ENCODE measurements at places on chromosomes 4 and X.

DNA sequence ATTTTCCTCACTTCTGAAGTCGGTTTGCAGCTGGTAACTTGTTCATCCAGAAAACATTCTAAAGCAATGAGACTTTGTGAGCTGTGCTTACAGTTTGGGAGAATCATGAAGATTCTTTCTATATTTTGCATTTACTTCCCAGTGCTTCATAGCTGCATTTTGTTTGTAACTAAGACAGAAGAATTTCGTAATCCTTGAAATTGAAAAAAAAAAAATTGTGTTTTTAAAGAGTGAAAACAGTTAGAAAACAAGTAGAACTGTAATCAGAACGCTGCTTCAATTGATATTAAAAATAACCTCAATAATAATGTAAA lies 392.4 kb downstream of the UNC5C start:
- DNase-seq = no peak

DNA sequence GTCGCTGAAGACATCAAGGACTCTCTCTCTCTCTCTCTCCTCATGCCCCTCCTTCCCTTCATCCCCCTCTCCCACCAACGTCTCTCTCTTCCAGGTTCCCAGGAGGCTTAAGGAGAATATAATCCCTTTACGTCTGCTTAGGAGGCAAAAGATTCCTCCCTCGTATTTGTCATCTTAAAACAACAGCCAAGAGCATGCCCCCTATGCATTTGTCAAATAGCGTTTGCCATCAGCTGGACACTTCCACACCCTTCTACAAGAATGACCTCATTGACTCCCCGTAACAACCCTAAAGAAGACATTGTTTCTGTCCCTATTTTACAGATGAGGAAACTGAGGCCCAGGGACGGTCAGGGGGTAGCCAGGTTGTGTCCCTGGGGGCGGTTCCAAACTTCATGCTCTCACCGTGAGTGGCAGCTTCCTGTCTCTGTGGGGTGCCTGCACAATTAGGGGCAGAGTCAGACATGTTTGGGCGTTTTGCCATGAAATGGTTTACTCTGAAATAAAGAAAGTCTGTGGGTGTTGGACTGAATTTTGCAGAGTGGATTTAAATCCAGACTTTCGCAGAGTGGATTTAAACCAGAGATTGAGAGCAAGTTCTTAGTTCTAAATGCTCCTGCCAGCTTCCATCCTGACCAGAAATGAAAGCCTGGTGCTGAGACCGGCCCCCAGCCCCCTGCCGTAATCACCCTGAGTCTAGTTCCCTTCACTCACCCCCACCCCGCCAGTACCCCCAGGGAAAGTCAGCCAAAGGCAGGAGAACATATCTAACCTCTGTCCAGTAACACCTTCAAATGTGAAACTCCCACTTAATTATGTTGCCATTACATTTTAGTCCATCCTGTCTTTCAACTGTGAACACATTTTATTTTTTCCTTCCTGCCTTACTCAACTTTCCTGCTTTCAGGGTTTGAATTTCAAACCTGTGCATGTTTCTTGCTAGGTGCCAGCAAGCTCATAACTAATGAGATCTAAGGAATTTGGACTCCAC lies 44.3 kb upstream of the TBL1X start:
- DNase-seq = peak; percentile 1

DNA sequence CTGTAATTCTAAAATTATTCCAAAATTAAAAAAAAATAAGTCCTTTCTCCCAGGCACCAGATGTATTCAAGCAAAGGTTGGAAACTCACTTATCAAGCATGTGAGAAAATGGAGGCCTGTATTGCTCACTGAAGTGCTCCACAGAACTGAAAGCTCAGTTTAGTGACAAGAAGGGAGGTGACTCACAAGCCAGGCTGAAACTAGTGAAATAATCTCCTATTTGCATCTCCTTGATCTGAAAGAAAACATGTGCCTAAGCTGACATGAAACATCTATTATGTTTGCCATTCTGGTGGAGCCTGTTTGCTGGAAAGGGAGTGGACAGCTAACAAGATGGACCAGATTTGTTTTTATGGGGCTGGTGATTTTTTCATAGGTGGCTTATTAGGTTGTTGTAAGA lies 54.0 kb upstream of the AMELX start:
- no peak for DNase-seq

DNA sequence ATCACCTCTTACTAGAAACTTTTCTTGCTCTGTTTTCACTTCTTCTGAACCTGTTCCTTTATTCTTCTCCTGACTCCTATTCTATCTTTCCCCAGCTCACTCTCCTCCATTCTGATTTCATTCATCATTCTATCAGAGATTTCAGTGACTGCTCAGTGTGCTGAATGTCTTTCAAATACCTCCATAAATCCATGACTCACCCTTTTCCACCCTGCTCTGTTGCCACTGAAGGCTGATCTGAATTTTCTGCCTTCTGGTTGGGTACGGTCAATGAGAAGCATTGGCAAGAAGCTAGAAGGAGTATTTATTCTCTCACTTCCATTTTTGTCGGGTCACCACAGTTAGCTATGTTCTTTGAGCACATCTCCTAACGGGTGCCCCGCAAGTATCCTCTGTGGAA lies 265.9 kb downstream of the CBLL2 start:
- no peak for DNase-seq

DNA sequence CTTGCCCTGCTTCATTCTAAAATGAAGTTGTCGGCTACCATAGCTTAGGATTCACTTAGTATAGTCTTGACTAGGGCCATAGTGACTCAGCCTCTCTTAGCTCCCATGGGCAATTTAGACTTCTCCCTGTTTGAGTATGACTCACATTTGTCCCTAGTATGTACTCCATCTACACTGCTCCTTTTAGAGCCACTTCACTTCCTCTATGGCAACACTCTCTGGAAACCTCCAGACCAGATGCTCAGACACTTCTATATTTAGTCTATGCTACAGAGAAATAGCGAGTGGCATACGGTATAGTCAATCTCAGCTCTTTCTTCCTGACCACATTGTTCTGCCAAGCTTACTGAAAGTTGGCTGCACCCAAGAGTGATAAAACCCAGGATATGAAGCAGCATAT lies 11.2 kb downstream of the MEPE start:
- DNase-seq = peak; percentile 52

DNA sequence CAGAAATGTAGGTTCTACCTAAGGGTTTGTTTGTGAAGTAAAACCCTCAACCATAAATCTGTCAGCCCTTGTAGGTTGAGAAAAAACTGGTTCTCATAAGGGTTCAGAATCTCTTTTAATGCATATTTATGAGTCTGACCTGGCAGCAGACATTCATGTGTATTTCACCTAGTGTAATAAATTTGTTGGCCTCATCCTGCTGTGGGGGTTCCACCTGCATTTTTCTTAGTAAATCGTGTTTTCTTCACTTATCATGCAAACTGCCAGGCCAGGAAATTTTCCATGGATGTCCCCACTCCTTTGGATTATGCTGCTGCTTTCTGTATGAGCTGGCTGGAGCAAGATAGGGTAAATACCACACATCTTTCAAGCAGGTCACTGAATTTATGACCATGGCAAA lies 42.4 kb downstream of the KLHL13 start:
- DNase-seq = no peak

GRCh38 chr4:77917075-77917474 lies 54.4 kb downstream of the MRPL1 start:
- no peak for DNase-seq

GRCh38 chrX:132435222-132435621 lies 53.6 kb downstream of the MBNL3 start:
- DNase-seq = no peak

DNA sequence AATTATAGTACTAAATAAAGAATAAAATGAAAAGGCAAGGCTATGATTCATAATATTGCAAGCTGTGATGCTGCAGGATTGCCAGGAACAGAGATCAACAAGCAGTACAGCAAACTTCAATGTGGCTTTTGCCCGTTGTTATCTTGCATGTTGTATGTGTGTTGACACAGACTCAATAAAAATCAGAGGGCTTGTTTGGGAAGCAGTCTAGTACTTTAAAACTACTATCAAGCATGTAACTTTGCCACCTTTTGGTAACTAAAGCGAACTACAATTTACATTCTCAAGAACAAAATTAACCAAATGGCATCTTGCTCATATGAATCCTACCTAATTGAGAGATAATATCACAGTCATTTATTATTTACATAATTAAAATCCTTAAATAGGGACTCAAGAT lies 79.8 kb upstream of the GPM6A start:
- DNase-seq = no peak

DNA sequence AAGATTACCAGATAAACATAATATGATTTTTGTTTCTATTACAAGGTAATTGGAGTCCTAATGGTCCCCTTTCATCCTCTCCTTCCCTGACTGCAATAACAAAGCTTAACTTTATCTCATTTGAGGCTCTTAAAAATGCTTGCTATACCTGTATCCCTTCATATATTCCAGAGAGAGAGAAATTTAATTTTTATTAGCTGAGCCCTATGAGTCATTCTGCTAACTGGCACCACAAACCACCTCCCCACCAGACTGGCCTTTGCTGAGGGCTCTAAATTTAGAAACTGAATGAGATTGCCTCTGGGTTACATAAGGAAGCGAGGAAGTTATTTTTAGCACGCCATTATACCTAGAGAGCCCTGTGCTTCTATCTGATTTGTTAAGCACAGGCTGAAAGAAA lies 27.4 kb downstream of the CBLL2 start:
- peak; percentile 44 for DNase-seq

DNA sequence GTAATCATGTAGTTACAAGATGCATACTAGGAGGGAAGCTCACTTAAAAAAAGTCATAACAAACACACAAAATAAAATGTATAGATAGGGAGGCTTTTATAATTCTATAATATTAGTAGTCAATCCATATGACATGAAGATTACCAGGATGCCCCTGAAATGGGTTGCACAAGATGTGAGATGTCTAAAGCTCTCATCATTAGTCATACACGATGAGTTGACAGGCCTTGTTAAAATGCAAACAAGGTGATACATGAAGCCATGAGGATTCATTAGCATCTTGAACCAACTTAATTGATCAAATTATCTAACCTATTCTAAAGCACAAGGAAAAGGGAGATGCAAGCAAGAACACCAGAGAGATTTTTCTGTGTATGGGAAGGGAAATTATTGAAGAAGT lies 470.2 kb downstream of the IQCM start:
- DNase-seq = no peak

GRCh38 chr4:145266881-145267280 lies 86.5 kb upstream of the OTUD4 start:
- DNase-seq = no peak

GRCh38 chr4:113824396-113824795 lies 62.9 kb upstream of the CAMK2D start:
- no peak for DNase-seq

GRCh38 chr4:143230683-143231082 lies 46.0 kb downstream of the USP38 start:
- DNase-seq = no peak

DNA sequence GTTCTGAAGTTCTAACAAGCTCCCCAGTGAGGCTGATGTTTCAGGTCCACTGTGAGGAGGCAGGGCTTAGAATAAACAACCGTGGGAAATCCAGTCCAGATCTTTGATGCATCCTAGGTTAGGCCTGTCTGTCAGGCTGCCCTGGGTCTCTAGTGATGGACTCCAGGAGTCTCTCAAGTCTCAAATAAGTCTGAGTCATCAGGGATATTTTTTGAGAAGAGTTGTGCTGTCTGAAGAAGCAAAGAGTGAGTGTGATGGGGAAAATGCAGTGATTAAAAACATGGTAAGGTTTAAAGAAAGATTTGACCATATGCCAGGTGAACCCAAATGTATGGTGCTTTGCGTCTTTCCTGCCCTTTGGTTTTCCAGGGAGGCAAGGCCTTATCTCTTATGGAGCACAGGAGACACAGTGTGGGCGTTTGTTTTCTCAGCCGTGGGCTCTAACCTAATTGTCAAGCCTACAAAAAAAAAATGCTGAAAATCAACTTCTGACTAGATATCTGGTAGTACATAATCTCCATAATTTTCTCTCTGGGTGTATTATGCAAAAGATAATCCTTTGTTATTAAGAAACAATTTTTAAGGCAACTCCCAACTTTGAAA lies 100.7 kb downstream of the PTTG2 start:
- peak; percentile 31 for DNase-seq

GRCh38 chrX:7050271-7050670 lies 97.2 kb upstream of the STS start:
- no peak for DNase-seq

DNA sequence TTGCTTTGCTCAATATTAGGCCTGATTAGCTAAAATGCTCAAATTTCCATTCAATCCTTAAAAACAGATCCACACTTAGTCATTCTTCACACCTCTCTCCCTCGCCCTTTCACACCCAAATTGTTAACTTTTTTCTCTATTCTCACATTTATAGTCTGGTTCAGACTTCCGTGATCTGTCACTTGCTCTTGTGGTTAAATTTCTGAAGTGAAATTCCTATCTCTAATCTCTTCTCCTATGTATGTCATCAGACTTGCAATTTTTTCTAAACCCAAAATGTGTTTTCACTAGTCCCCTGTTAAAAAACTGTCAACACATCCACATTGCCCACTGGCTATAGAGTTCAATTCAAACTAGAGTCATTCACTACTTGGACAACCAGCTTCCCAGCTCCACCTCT lies 63.2 kb downstream of the SNCA start:
- no peak for DNase-seq

- no peak for DNase-seq
Observed at GRCh38 chr4:80213117-80213815, 16.0 kb downstream of the PRDM8 start.

DNA sequence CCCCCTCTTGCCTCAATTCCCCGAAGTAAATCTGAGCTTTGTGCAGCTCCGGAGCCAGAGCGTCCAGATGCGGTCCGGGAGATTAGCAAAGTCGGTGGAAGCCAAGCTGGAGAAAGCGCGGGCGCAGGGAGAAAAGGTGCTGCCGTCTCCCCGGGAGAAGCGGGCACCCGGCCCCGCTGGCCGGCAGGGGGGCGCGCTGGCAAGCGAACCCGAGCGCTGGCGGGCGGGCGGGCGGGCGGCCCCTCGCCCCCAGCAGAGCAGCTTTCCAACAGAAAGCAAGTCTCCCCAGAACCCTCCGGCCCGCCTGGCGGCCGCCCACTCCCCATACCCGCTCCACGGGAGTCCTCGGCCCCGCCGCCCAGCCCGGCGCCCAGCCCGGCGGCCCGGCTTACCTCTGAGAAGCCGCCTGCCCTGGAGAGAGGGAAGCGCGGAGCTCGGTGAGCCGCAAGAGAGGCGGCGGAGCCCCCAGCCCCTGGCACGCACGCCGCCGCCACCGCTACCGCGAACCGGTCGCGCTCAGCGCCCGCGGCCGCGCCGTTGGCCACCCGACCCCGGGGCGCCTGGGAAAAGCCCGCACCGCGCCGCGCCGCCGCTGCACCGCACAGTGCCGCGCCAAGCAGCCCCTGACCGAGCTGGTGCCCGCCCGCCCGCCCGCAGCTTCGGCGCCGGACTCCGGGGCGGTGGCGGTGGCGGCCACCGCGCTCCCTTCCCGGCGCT lies 529 bp upstream of the CITED1 start:
- DNase-seq = no peak

GRCh38 chr4:22514481-22514880 lies 1.4 kb downstream of the ADGRA3 start:
- no peak for DNase-seq

DNA sequence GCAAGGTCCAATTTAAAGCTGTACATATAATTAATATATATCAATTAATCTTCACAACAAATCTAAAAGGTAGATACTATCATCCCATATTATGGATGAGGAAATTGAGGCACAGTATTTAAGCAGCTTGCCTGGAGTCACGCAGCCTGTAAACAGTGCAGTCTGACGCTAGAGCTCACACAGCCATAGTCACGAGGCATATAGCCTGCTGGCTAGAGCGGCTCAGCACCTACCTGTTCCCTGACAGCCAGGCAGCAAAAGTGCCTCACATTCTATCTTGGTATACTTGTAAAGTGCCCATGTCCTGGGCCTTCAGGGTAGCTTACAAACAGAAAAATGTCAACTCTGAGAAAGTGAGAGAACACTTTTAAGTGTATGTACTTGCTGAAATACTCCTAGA lies 222.6 kb upstream of the NEIL3 start:
- no peak for DNase-seq
